ENCODE measurements at places on chromosomes 12 and 14. TPM values are rescaled to one million over a fixed set of nuclear protein-coding genes. Genes with fewer than 3 reads are reported as not detected.

- H3K4me3 ChIP-seq, result no peak overlapping the region
- no peak overlapping the region for H3K27ac ChIP-seq
- no peaks in the 10 kb centered on the region for H3K27me3 ChIP-seq
- H3K36me3 ChIP-seq, result no peaks in the 10 kb centered on the region
Measured at GRCh38 chr14:24965934-24966578, 83.9 kb downstream of the STXBP6 start.

Gene KRT81
- total RNA-seq, result 1.4 TPM

Gene HDAC7
- 235 TPM for total RNA-seq

DNA sequence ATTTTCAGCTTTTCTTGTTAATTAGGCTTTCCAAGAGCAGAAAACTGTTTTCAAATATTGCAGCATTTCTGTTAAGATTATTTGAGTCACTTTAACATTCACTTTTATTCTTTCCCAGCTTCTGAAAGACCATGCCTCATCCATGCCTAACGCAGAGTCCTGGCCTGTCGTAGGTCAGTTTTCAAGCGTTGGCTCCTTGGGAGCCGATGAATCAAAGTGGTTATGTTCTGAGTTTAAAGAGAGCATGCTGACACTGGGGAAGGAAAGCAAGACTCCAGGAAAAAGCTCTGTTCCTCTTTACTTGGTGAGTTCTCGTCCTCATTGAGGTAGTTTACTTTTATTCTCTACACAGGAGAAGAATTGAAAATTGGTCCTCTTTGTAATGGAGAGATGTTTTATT is 33.1 kb downstream of the TDP1 start:
- H3K4me1 ChIP-seq, result no peaks in the 10 kb centered on the region
- no peaks in the 10 kb centered on the region for H3K27me3 ChIP-seq
- no peak overlapping the region for H3K27ac ChIP-seq
- H3K4me3 ChIP-seq, result no peak overlapping the region

Gene SMCO3
- total RNA-seq, result not detected

DNA sequence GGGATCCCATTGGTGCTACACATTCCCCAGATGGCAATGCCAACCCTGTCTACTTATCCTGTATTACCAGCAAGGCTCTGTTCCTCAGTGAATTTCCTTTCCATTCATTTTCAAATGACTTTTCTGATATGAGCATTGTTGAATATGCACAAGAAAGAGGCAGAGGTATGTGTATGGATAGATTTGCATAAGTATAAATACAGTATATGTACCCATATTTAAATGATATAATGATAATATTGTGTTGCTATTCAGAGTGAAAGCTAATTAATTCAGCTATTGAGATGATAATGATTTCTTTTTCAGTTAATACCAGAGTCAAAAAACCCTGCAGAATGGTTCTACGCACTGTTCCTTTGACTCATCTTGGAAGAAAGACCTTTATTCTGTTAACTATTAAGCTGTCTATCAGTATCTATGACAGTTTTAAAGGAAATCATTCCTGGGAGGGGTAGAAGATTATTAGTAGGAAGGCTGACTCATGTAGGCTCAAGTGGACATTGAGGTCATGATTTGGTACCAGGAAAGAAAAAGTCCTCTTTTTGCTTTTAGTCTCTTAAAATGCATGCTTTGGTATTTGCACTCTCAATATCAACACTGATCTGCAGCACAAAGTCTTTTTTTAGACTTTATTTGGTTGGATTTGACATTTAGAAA is 44.9 kb upstream of the GAS2L3 start:
- no peak overlapping the region for H3K4me3 ChIP-seq
- H3K27me3 ChIP-seq, result no peaks in the 10 kb centered on the region
- no peak overlapping the region for H3K27ac ChIP-seq
- DNase-seq, result no peak
- no peaks in the 10 kb centered on the region for H3K36me3 ChIP-seq
- no peaks in the 10 kb centered on the region for H3K4me1 ChIP-seq
